KBM-7 (cell line): ENCODE measurements at places on chromosomes 11 and 22.

- no peak for DNase-seq
Observed at GRCh38 chr22:27075028-27075678, 417.8 kb downstream of the MIAT start.

DNA sequence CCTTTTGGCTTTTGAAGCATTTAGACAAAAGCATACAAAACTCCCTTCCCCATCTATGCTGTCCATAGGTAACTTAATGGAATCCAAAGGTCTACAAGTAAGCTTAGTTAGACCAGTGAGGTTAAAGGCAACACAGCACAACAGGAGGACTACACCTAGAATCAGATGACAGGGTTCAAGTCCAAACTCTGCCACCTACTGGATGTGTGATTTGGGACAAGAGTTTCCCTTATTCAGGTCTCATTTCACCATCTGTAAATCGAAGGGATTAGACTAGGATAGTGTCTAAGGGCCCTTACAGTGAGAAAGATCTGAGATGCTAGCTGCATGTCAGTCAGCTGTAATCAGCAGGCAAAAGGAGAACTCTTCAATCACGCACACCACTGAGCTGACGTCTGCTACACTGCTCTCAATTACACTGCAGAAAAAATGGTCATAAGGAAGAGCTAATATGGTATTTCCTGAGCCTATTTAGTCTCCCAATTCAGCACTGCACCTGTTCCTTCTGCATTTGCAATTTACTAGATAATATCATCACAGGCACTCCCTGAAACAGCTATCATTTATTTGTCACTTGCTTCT, 82.2 kb downstream of the SERGEF start:
- no peak for DNase-seq

DNA sequence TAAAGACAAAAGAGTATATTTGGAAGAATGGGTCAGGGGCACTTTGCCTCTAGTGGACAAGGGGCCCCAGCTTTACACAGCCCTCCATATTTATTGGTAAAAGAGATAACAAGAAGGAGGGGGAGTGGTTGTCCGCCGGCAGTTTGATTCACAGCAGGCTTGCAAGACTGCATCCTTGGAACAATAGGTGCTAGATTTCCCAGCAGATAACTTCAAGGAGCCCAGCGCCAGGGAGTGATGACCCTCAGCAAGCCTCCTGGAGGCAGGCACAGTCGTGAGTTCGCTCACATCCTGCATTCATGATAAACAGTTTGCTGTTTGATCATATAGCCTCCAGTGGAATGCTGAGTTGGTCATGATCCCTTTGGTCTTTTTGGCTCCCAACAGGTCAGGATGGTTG, 67.8 kb upstream of the INCENP start:
- no peak for DNase-seq

GRCh38 chr11:109510316-109510715, 88.3 kb downstream of the C11orf87 start:
- no peak for DNase-seq

GRCh38 chr22:47540011-47540410, 777.6 kb downstream of the TBC1D22A start:
- DNase-seq, result no peak

DNA sequence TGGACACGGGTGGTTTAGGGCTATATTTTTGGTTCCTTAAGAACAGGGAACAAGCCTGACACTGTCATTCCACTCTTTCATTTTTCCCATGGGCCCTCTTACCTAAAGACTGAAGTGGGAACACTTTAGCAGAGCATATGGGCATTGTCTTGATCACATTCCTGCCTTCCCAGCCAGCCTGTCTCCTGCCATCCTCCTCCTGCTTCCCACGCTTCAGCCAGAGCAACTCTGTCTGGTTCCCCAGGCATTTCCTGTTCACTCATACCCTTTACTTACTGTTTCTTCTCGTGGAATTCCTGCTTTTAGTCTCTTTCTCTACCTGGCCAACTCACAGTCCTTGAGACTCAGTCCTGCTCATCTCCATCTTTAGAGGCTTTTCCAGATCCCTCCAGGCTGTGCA, 22.8 kb downstream of the MRPL16 start:
- no peak for DNase-seq

- DNase-seq, result no peak
Observed at GRCh38 chr11:19511413-19512183, 201.0 kb upstream of the NAV2 start.

DNA sequence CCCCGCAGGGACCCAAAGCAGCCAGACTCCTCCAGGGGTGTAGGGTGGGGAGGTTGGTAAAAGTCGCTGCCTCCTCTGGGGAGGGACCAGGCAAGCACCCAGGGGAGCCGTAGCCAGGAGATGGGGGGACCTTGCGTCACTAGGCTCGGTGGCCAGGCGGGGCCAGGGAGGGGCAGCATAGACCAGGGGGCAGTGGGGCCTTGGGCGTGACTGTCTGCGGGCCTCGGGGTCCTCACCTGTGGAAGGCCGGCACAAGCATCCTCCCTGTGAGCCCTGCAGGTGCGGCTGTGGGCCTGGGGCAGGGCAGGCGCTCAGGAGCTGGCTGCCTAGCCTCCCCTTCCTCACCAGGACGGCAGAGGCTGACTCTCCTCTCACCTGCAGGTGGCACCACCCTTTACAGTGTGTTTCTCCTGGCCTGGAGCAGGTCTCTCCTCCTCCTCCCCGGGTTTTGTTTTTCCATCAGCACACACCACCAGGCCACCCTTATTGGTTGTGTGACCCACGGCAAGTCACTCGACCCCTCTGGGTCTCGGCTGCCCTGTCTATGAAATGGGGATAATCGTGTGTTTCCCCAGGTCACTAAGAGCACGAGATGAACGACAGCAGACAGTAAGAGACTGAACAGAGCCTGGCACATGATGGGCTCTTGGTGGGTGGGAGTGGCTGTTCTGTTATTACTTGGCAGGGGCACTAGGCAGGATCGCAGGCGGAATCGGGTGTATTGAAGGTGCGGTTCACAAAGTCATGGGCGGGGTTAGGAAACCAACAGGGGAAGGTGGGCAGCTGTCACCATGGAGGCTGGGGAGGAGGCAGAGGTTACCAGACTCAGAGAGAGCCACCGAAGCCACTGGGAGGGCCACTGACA, 52.7 kb downstream of the FLRT1 start:
- DNase-seq, result no peak

- no peak for DNase-seq
Observed at GRCh38 chr11:46900091-46900746, 18.1 kb downstream of the LRP4 start.

- DNase-seq, result no peak
Observed at GRCh38 chr22:33640900-33641299, 279.4 kb downstream of the LARGE1 start.

- DNase-seq, result no peak
Observed at GRCh38 chr11:130652671-130653335, 204.4 kb downstream of the ADAMTS15 start.

DNA sequence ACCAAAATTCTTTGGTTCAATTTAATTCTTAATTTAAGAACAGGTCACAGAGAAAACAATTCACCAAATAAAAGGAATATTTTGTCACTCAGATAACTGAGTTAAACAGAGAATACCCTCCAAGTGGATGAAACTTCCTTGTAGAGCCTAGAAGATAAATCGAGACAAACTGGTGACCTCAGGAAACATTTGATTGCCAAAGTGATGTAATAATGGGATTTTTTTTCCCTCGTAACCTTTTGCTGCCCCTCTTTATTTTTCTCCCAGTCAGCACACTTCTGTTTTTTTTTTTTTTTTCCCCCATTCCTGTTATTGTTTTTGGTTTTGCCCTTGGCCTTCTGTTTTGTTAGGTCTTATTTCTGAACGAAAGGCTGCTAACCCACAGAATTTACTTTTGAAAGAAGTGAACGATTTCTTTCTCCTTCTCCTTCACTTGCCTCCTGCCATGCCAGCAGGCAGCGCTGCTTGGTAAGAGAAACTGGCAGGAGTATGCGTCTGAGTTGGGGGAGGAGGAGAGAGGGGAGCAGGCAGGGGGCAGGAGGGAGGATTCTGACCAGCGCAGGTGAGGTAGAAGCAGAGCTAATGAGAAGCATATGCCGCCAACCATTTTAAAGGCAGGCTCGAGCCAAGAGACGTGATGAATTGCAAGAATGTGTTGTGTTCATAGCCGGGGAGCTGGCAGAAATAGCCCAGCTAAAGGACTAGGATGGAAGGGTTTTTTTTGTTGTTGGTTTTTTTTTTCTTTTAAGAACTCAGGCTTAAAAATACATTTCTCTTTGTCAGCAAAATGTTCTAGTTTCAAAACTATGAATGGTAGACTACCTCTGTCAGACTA, 121.9 kb upstream of the MTMR2 start:
- no peak for DNase-seq

- DNase-seq, result no peak
Observed at GRCh38 chr11:75320046-75320618, 31.3 kb downstream of the ARRB1 start.

DNA sequence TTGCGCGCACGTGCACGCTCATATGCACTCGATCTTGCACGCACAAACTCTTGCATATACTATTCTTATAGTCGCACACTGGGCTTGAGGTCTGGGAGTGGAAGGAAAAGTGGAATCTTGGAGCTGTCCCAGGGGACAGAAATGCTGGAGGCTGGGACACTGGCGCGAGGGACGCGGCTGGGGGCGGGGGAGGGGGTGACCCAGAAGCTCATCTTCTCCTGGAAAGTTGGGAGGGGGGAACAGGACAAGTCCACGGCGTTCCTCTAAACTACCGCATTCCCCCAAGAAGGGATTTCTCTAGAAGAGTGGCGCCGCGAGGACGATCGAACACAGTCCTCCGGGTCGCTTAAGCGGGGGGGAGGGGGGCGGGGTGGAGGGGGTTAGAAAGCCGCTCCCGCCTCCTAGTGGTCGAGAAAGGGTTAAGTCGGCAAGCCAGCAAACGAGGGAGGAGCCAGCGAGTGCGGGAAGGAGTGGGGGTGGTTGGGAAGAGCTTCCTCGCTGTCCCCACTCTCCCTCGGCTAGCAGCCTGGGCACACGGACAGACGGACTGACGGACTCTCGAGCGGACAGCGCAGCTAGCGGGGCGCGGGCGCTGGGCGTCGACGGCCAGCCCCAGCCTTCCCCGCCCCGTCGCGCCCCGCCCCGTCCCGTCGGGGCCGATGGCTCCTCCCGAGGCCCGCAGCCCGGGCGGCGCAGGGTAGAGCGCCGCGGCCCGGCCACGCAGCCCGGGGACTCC, at the start of gene RTN4RL2:
Gene RTN4RL2 (plus strand): TSS at position 507 of the 736 bp plus-strand sequence. CDS start 338 bp downstream, outside the sequence.
- peak; percentile 73 for DNase-seq

- DNase-seq, result no peak
Observed at GRCh38 chr22:49566141-49566541, 261.5 kb downstream of the BRD1 start.

- peak; percentile 54 for DNase-seq
Observed at GRCh38 chr11:109984634-109985289, 108.4 kb upstream of the ZC3H12C start.

GRCh38 chr11:32435152-32435480, 223 bp downstream of the WT1 start:
- no peak for DNase-seq

DNA sequence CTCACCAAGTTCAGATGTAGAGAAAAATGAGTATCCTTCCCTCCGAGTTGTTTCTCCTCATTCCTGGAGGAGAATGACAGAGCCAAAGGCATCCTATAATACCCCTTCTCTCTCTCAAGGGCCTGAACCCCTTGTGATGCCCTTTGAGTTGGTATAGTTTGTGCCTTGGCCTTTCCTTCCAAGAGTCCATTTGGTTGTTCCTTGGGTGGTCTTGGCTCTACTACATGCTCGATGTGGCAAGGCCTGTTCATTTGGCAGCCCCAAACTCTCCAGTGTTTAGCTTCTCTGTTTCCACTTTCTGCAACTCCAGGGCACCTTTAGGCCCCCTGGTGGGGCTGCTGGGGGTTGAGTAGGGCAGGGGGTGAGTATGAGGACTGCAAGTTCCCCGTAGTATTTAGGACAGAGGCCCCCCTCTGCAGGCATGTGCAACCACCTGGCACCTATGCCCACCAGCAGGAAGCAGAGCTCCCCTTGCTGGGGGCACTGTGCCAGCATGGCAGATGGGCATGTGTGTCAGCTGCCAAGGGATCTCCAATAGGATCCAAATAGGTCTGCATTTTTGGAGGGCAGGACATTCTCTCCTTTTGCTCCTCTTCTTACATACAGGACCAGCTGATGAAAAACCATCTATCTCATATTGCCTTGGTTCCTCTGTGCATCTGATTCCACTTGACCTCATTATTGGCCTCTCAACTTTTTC, 217.2 kb upstream of the CADM1 start:
- DNase-seq, result no peak

DNA sequence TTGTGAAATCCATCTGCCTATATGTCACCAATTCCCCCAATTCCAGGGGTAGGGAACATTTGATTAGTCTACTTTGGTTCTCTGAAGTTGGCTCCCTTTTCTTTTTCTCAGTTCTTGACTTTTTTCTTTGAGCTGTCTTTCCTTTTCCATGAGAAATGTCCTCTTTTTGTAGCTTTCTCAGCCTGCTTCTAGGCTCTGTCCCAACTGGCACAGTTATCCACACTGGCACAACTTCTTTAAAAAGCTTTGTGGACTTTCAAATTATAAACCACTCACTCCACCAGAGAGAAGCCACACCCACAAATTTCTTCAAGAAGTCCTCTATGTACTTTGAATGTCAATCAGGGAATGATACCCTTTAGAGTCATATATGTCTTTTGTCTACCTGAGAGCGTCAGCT, 100.5 kb downstream of the TTC17 start:
- DNase-seq, result no peak

- no peak for DNase-seq
Observed at GRCh38 chr22:43946384-43946667, 8.9 kb upstream of the SAMM50 start.

- no peak for DNase-seq
Observed at GRCh38 chr11:48193876-48194275, 22.7 kb upstream of the OR4B1 start.

GRCh38 chr22:43173566-43173965, 13.4 kb downstream of the TTLL12 start:
- DNase-seq, result no peak

DNA sequence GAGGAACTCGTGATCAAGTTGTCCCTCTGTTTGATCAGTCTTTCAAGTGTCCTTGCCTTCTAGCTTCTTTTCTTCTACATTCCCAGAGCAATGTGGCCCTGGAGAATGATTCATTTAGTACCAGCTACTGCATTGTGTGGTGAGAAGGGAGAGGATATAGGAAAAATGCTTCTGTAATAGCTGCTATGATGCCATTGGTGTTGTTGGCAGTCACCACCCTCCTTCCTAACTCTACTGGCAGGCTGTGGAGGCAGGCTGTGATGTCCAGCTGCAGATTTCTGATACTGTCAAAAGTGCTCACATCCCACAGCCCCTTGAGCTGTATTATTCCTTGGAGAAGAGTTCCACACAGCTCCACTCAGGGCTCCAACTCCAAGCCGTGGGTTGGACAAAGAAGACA, 52.8 kb downstream of the ENDOD1 start:
- no peak for DNase-seq

- no peak for DNase-seq
Observed at GRCh38 chr11:88315981-88316441, 21.5 kb downstream of the CTSC start.

- DNase-seq, result no peak
Observed at GRCh38 chr22:21041937-21042336, 3.8 kb upstream of the LRRC74B start.

GRCh38 chr22:27163162-27164137, 506.1 kb downstream of the MIAT start:
- no peak for DNase-seq

- DNase-seq, result no peak
Observed at GRCh38 chr11:29336727-29337575, 679.9 kb downstream of the KCNA4 start.

GRCh38 chr11:20501971-20502370, 97.4 kb upstream of the SLC6A5 start:
- DNase-seq, result no peak

- DNase-seq, result no peak
Observed at GRCh38 chr11:93532281-93532789, 10.9 kb downstream of the SMCO4 start.

- no peak for DNase-seq
Observed at GRCh38 chr22:29765905-29766631, 739 bp downstream of the ZMAT5 start.

GRCh38 chr11:65002706-65003105, 5.9 kb upstream of the BATF2 start:
- DNase-seq, result no peak
